K562 (cell line): ENCODE measurements at places on chromosomes 6 and 20.

GRCh38 chr20:58586565-58587093 lies 64.5 kb upstream of the STX16 start:
- DNase-seq, result no peak

DNA sequence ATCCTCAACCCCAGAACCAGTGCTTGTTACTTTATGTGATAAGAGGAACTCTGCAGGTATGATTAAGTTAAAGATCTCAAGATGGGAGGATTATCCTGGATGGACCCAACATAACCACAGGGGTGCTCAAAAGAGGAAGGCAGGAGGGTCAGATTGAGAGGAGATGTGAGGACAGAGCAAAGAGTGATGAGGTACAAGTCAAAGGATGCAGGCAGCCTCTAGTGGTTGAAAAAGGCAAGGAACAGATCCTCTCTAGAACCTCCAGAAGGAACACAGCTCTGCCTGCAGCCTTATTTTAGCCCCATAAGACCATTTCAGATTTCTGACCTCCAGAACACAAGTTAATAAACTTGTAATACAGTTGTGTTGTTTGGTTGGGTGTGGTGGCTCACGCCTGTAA lies 41.2 kb downstream of the PDSS2 start:
- peak; percentile 25 for DNase-seq

DNA sequence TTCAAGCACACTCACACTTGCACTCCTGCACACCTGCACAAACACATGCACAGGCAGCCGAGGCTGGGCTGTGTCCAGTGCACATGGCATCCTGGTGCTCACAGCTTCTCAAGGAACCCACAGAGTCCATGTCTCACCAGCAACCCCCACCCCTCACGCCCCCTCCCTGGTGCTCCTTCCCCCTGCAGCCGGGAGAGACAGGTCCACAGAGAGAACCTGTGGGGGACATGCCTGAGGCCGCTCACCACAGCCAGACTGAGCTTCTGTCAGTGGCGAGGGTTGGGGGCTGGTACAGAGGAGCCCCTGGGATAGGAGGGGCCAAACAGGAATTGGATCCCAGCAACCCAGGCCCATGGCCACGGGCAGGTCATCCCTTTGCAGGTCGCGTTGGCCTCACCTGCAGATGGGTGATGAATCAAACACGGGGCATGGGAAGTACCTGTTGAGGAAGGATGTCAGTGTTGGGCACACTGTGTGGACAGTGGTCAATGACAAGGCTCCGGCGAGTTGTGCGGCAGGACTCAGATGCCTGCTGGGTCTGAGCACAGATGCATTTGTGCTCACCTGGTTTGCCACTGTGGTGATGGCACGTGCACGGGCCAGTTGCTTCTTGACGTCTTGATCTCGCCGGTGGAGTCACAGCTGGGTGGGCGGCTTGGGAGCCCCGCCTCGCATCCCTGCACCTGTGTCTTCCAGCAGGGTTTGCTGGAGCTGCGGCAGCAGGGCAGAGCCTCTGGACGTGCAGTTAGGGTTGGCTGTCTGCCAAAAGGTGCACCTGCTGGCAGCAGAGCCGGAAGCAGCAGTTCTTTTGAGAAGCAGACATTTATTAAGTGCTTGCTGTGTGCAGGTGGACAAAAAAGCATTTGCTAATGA lies 113.0 kb downstream of the ERMARD start:
- DNase-seq, result no peak

- DNase-seq, result peak; percentile 5
These were observed 18.9 kb downstream of the MKKS start for GRCh38 chr20:10415013-10415650.

DNA sequence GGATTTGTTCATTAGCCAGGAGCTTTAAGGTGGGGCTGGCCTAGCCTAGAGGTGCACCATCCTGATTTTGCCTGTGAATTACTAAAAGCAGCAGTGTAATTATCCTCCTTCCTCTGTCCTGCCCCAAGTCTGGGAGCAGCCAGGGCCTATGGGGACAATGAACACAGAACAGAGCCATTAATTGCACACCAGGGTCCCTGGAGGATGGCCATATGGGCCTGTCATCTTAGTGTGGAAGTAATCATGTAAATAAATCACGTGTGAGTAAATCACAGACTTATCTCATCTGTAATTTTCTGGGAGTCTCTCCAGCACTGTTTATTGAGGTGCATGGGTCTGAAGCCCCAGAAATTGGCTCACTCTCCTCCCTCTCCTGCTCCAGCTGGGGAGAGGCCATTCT lies 176.3 kb downstream of the LRFN2 start:
- DNase-seq, result no peak

GRCh38 chr6:142802124-142802523 lies 142.9 kb downstream of the HIVEP2 start:
- DNase-seq, result no peak

DNA sequence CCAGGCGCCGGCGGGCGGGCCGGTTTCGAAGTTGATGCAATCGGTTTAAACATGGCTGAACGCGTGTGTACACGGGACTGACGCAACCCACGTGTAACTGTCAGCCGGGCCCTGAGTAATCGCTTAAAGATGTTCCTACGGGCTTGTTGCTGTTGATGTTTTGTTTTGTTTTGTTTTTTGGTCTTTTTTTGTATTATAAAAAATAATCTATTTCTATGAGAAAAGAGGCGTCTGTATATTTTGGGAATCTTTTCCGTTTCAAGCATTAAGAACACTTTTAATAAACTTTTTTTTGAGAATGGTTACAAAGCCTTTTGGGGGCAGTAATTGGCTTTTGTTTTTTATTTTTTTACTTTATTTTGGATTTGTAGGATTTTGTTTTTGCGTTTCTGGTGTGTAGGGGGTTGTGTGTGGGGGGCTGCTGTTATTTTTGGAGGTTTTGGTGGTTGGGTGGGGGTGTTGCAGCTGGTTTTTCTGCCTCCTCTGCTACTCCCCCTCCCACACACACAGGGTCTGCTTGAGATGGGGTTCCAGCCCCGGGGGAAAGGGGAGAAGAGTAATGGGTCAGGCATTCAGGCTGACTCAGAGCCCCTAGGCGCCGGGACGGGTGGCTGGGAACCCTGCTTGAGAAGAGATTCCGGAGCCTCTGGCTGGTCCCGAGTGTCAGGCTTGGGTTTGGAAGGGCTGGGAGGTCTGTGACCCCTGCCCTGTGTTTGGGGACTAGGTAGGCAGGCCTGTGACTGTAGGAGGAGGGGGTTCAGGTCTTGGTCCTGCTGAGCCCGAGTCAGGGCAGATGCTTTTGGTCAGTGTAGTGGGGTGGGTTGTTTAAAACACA lies 2.0 kb downstream of the CEBPB start:
- peak; percentile 58 for DNase-seq

DNA sequence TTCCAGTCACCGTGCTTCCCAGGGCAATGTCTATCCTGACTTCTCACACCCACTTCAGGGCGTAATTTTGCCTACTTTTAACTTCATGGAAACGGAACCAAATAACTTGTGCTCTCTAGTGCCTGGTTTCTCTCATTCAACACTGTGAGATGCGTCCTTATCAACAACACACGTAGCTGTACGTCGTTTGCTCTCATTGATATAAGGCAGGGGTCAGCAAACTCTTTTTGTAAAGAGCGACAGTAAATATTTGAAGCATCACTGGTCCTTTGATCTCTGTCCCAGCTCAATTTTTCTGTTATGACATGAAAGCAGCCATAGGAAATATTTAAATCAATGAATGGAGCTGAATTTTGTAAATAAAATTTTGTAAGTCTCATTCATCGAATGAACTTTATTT lies 239.3 kb upstream of the KCNG1 start:
- no peak for DNase-seq

DNA sequence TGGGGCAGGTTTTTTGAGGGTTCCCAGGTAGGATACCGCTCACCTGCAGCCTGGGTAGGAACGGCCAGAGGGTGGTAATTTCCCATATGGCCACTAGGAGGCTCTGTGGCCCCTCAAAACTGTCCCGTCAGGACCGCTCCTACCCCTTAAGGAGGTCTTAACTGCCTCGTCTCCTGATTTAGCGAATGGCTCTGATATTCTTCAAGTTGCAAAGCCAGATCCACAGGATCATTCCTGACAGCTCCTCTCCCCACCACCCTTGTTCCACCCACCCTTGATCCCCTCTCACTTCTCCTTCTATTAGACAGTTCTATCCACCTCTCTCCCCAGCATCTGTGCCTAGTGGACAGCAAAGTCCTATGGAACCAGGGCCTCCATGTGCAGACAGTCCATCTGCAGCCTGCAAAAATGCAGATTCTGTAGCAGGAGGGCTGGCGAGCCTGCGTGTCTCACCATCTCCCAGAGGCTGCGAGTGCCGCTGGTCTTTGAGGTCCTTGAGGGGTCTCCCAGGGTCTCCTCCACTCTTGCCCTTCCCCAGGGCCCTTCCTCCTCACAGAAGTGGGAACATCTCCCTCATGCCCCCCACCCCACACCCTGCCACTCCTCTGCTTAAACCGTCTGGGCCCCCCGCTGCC lies 34.3 kb upstream of the ZBP1 start:
- DNase-seq, result peak; percentile 86

DNA sequence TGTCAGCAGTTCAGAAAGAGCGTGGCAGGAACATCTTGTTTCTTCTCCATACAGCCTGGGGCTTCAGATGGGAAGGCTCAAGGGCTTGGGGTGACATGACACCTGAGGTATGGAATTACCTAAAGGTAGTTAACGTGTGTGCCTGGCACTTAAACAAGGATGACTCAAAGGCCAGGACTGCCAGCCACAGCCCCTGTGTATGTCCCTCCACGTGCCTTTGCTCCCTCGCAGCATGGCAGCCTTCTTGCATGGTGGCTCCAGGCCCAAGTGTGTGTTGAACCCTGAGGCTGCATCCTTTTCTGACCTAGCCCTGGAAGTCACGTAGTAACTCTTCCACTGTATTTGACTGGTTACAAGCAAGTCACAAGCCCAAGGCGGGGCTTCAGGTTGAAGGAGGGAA lies 33.6 kb upstream of the MYL9 start:
- no peak for DNase-seq

GRCh38 chr20:23441850-23442313 lies 2.4 kb downstream of the CSTL1 start:
- peak; percentile 77 for DNase-seq

GRCh38 chr6:159978291-159979135 lies 9.6 kb downstream of the IGF2R start:
- DNase-seq, result no peak

- no peak for DNase-seq
These were observed 122.0 kb downstream of the AGPAT4 start for GRCh38 chr6:161151660-161152526.

DNA sequence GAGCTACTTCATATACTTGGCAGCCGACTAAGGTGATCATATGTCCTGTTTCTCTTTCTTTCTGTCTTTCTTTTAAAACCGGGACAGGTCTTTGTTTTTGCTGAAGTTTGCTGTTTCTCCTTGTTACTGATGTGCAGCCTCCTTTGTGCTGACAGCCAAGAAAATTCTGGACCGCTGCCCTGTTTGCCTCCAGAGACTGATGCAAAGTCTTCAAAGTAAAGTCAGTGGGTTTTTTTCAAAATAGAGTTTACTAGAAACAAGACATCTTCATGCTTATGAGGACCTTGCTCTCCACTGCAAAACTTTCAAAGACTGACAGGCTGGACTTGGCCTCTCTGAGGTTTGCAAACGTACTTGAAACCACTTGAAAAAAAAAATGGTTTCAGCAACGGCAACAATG lies 510.5 kb upstream of the MAP3K7 start:
- no peak for DNase-seq

GRCh38 chr6:33410711-33411631 lies at the start of gene PHF1:
PHF1 (plus strand) TSS chr6:33411014; CDS start chr6:33412264, 1,250 bp downstream.
- peak; percentile 88 for DNase-seq

GRCh38 chr6:169527306-169527705 lies 174.5 kb downstream of the WDR27 start:
- no peak for DNase-seq

- DNase-seq, result no peak
These were observed 99.0 kb downstream of the JARID2 start for GRCh38 chr6:15344831-15345230.

DNA sequence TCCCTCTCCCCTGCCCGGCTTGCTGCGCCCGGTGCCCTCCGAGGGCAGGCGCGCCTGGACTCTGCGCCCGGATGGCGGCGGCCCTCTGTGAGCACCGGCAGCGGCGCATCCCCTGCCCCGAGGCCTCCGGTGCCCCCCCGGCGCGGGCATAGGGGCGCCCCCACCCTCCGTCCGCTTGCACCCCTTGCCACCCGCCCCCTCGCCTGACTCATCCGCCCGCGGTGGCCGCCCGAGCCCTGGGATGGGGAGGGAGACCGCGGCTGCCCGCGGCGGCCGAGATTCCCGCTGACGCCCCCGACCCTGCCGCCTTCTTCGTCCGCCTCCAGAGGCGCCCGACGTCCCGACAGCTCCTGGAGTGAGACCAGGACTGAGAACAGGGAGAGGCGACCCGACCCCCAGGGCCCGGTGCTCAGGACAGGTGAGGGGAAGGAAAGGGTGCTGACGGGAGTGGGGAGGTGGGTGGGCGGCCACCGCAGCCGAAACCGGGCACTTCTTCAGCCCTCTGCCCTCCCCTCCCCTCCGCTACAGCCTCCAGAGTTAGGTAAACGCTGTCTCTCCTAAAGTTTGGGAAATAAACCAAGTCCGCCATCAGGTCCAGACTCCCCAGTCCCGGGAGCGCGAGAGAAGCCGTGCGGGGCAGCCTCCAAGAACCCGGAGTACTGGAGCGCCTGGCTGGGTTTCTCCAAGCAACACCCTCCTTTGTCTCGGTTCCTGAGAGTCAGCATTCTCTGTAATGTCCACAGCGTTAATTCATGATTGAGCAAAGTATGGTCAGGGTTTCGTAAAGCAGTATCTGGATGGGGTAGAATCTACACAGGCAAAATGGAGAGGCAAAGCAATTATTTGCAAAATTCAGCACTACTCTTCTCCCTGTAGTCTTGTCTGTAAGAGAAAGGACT lies 539 bp downstream of the TMEM200A start:
- DNase-seq, result no peak

GRCh38 chr6:45979311-45979710 lies 36.3 kb downstream of the CLIC5 start:
- DNase-seq, result no peak

GRCh38 chr6:91140449-91140848 lies 553.6 kb upstream of the MAP3K7 start:
- DNase-seq, result no peak

DNA sequence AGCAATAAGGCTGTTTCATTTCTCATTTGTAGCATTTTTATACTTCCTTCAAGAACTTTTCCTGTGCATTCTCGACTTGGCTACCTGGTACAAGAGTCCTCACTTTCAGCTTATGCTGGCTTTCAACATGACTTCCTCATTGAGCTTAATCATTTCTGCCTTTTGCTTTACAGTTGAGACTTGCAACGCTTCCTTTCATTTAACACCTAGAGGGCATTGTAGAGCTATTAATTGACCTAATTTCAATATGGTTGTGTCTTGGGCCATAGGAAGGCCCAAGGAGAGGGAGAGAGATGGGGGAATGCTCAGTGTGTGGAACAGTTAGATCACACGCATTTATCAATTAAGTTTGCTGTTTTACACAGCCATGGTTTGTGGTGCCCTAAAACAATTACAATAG lies 37.2 kb downstream of the SLC22A2 start:
- DNase-seq, result no peak

- DNase-seq, result no peak
These were observed 85.0 kb downstream of the DOK5 start for GRCh38 chr20:54560357-54560756.

- DNase-seq, result peak; percentile 74
These were observed 139.7 kb downstream of the PRDM13 start for GRCh38 chr6:99746261-99746895.
